ENCODE measurements at places on chromosomes 4 and X. TPM values are rescaled to one million over a fixed set of nuclear protein-coding genes. Genes with fewer than 3 reads are reported as not detected.

The CLIC2 gene
- total RNA-seq = 18.9 TPM

The CTAG2 gene
- not detected for total RNA-seq

The CLDN34 gene
- 0.56 TPM for total RNA-seq

The GAGE12J gene
- not detected for total RNA-seq

The IL1RAPL1 gene
- 0.33 TPM for total RNA-seq

The AKAP14 gene
- 1.3 TPM for total RNA-seq

The FAM53A gene
- total RNA-seq = 1.8 TPM

The SPATA18 gene
- total RNA-seq = 9.6 TPM

The GUCY2F gene
- not detected for total RNA-seq

The GPR82 gene
- total RNA-seq = 0.13 TPM

The BCLAF3 gene
- 11.2 TPM for total RNA-seq

The EMCN gene
- total RNA-seq = 14.3 TPM

The LPAR4 gene
- 3.0 TPM for total RNA-seq

The ZNF185 gene
- total RNA-seq = 3.5 TPM

The P2RY8 gene
- total RNA-seq = 1.3 TPM

The MFAP3L gene
- total RNA-seq = 3.4 TPM

The LRAT gene
- 0.57 TPM for total RNA-seq

The NSUN7 gene
- 4.1 TPM for total RNA-seq

The SORCS2 gene
- total RNA-seq = 2.4 TPM

The TCEAL9 gene
- total RNA-seq = 139 TPM

The ENPP6 gene
- total RNA-seq = 1.7 TPM

The SPP1 gene
- total RNA-seq = 14.3 TPM

The WAS gene
- 5.7 TPM for total RNA-seq

The CD38 gene
- 0.83 TPM for total RNA-seq

The SPANXN3 gene
- total RNA-seq = not detected

The TLR10 gene
- total RNA-seq = not detected

The ABRAXAS1 gene
- 33.8 TPM for total RNA-seq

The BST1 gene
- 5.6 TPM for total RNA-seq

The IL2RG gene
- 0.45 TPM for total RNA-seq

The GC gene
- total RNA-seq = 4.3 TPM

The ANKRD50 gene
- 17.3 TPM for total RNA-seq

The LGI2 gene
- 1.8 TPM for total RNA-seq

The DDX60 gene
- total RNA-seq = 24.8 TPM

The NAAA gene
- total RNA-seq = 6.2 TPM

The SULT1B1 gene
- 6.4 TPM for total RNA-seq

The COL4A6 gene
- total RNA-seq = 12.5 TPM

The GPR50 gene
- not detected for total RNA-seq

The ATOH1 gene
- total RNA-seq = not detected

The EVC2 gene
- total RNA-seq = 19.4 TPM

The S100P gene
- total RNA-seq = 0.81 TPM

The SLC6A14 gene
- not detected for total RNA-seq

The MAGEB6 gene
- total RNA-seq = not detected

The MAGEA2 gene
- 0.17 TPM for total RNA-seq

The DGKK gene
- not detected for total RNA-seq

The GNRHR gene
- total RNA-seq = not detected

The FHDC1 gene
- 0.64 TPM for total RNA-seq

The ATP2B3 gene
- total RNA-seq = 1.6 TPM

The ARHGAP4 gene
- total RNA-seq = 11.4 TPM

The PABPC5 gene
- 4.8 TPM for total RNA-seq

The SMAD1 gene
- 24.7 TPM for total RNA-seq

The TMPRSS11F gene
- not detected for total RNA-seq

The SFRP2 gene
- total RNA-seq = not detected

The ZMAT1 gene
- total RNA-seq = 11.6 TPM

The PLS3 gene
- 152 TPM for total RNA-seq

The AMTN gene
- not detected for total RNA-seq

The CFAP47 gene
- 1.00 TPM for total RNA-seq

The MEPE gene
- not detected for total RNA-seq
